ENCODE measurements at places on chromosomes 5 and 9.

- DNase-seq, result no peak
These were observed 307.2 kb downstream of the MTRR start for GRCh38 chr5:8176101-8176693.

GRCh38 chr5:43233946-43234345 is 41.9 kb downstream of the NIM1K start:
- DNase-seq, result no peak

- DNase-seq, result no peak
These were observed 29.9 kb upstream of the DMRTA1 start for GRCh38 chr9:22416692-22417060.

GRCh38 chr5:115484368-115484767 is 60.2 kb downstream of the FEM1C start:
- no peak for DNase-seq

GRCh38 chr5:1937590-1937989 is 54.9 kb upstream of the IRX4 start:
- DNase-seq, result no peak

- DNase-seq, result no peak
These were observed 976.6 kb upstream of the SEMA6A start for GRCh38 chr5:117551236-117551635.
